ENCODE measurements at places on chromosomes 4 and X. TPM values are rescaled to one million over a fixed set of nuclear protein-coding genes. Genes with fewer than 3 reads are reported as not detected.

GRCh38 chr4:26030780-26031179 lies 116.8 kb downstream of the SMIM20 start:
- DNase-seq: no peak

GRCh38 chrX:93420525-93421082 lies 252.8 kb downstream of the NAP1L3 start:
- no peak for DNase-seq

TMSB15A gene
- total RNA-seq: not detected

SLC6A14 gene
- 0.28 TPM for total RNA-seq

- DNase-seq: no peak
These were observed 173.7 kb downstream of the RPA4 start for GRCh38 chrX:97057349-97057909.

GRCh38 chr4:2866891-2867290 lies 23.2 kb downstream of the ADD1 start:
- no peak for DNase-seq

GRCh38 chr4:87038837-87039615 lies 104.2 kb downstream of the AFF1 start:
- DNase-seq: no peak

DNA sequence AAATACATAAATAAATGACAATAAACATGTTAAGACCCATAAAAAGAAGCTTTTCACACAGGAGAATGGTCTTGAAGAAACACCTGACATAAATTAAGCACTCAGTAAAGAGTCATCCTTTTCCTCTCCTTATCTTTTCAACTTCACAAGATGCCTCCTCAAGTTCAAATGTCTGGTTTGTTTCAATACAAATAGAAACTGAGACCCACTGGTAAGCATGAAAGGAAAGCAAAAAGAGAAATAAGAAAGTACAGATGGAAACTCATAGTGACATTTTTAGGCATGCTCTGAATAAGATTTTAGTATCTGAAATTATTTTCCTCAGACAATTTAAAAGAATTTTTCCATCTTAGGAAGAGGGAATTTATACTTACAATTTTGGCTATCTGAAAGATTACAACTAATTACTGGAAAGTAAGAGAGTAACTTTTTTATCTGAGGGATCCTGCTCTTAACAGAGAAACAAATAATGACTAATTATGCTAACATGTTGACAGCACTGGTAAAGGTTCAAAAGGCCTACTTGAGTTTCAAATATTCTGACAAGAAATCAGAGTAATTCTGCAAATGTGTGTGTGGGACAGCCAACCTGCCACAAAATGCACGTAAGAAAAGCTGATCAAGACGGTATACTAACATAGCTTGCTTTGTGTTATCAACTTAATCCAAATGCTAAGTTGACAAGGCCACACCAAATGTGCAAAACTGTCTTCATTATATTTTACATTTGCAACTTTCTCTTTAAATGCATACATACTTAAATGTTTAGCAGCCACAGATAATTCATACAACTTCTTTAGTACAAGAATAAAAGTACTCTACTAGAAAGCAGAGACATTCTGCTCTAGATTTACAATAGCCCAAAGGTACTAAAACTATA lies 113.0 kb downstream of the IQCM start:
- DNase-seq: no peak

DNA sequence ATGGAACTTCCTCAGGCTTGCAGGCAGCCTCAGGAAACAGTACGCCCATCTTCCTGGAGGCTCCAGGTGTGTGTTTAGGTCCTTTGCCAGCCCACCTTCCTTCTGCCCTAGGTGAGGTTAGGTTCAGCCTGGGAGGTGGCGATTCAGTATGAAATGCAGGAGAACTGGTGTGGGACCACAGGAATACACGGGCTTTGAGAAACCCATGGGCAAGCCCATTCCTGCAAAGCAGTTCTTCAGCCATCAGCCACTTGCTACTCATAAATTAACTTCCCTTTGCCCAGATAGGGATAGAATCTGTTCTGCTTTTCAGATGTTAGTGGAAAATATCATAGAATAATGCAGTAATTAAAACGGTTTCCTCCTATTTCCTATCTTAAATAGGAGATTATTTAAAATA lies 32.2 kb downstream of the TBC1D14 start:
- no peak for DNase-seq

SMIM31 gene
- 17.3 TPM for total RNA-seq

GRCh38 chrX:104469771-104470170 lies 96.2 kb upstream of the IL1RAPL2 start:
- DNase-seq: no peak

DNA sequence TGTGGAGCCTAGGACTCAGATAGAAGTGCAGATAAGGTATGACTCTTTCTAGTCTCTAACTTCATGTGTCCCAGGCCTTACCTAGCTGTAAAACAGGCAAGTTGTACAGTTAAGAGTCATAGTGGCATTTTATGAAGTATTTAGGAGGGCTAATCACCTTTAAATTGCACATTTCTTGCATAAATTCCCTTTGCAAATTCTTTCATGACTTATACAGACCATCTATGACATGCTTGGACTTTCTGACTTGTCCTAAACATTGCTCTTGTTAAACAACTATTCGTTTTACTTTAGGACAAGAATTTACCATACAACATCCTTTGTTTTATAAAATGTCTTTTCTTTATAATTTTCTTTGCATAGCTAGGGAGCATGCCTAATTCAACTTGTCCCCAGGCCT lies 7.8 kb upstream of the RRAGB start:
- DNase-seq: no peak

DNA sequence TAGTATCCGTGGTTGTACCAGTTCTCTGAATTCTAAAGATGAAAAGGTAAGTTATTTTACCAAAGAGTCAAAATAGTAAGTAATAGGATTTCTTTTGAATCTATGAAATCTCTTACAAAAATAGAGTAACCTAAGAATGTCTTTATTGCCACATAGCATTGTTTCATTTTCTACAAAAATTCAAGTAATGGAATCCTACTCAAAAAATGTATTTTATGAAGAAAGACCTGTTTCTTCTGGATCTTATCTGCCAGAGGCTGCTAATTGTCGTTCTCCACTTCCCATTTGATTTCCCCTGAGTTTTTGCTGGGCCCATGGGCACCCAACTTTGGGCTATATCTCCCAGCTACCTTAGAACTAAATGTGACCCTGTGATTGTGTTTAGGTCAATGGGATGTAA lies 3.2 kb upstream of the OTUD4 start:
- no peak for DNase-seq

GRCh38 chr4:177480795-177481194 lies 38.6 kb upstream of the AGA start:
- DNase-seq: no peak

All from Peyer's patch (tissue), 4 donors.